Activated B cell treated with CpG ODN at 0.5 μM for 24 hours (primary cell): ENCODE measurements at places on chromosomes 2 and 18. TPM values are rescaled to one million over a fixed set of nuclear protein-coding genes. Genes with fewer than 3 reads are reported as not detected.

DNA sequence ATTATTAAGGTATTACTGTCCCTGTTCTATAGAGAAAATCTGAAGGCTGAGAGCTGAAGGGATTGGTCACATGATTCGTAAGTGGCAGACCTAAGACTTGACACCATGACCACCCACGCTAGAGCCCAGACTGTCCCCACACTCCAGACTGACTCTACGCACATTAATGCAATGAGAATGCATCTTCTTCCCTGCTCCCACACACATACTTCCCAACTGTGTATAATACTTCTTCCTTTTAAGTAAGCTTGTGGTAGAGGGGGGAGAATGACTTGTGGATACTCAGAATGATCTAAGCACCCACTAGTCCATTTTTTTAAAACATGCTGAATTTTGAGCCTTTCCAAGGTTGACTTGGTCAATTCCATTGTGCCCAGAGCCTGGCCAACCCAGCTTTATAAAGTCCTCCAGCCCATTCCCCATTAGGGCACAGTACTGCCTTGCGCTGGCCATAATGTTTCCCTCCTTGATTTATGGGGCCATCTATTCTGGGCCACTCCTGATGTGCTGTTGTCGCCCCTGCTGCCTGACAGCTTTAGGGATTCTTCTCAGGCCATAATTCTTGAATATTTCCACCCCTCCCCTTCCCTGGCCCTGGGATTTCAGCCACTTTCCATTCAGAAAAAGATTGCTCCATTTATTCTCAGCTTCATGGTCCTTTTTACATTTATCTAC lies 28.7 kb downstream of the ALK start:
- no peak overlapping the region for H3K4me3 ChIP-seq
- H3K27ac ChIP-seq = no peak overlapping the region
- peaks cover 23% of the 10 kb centered on the region for H3K27me3 ChIP-seq

- H3K36me3 ChIP-seq = peaks cover 6% of the 10 kb centered on the region
- peak within 1 kb of the TSS; percentile 88 for H3K4me3 ChIP-seq
- H3K4me1 ChIP-seq = peaks cover 29% of the 10 kb centered on the region
- peak; percentile 35 for DNase-seq
- peak within 1 kb of the TSS; percentile 80 for H3K27ac ChIP-seq
- H3K27me3 ChIP-seq = peaks cover 31% of the 10 kb centered on the region
These were observed at the start of gene ACVR2A for GRCh38 chr2:147844697-147845410. Gene ACVR2A (plus strand): TSS chr2:147845029. CDS start chr2:147845153, 124 bp downstream.

DNA sequence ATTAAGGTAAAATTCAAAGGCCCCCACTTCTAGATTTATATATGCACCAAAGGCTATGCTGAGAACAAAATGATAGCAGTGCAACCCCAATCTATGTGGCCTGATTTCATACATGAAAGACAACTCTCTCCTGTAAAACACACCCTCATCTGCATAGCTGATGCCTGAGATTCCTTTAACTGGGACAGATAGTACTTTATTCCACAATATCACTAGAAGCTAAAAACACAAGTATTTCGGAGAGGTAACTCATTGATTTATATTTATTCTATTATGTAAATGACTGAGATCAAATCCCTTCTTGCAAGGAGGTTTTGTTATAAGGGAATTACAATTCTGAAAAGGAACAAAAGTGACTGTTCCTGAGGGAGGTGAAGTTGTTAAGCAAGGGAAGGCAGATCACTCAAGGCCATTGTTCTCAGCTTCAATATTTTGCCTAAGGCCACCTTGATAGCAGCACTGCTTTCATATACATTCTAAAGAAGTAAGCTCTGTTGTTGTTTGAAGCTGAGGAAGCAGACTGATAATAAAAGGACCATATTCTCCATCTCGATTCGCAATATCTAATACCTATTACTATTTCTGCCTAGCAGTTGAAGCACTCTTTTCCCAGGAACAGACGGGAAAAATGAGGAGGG lies 471.0 kb upstream of the CDH7 start:
- no peaks in the 10 kb centered on the region for H3K4me1 ChIP-seq
- H3K4me3 ChIP-seq = no peak overlapping the region
- no peak for DNase-seq

ITPRIPL1 gene
- 2.7 and 4.4 TPM in 2 replicates for total RNA-seq

DNA sequence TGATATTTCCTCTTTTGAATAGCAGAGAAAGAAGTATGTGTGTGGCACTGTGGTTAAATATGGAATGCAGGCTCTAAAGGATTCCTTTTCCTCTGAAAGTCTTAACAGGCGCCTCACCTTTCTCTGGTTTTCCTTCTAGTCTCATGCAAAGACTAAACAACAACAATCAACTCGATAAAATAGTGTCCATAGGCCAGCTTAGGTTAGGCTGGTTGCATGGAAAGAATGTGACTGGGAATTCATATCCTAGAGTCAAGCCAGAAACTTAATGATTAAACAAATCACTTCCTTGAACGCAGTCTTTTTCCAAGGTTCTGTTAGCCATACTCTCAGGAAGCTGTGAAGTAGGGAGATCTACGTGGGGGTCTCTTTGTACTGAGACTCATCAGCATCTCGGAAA lies 800.8 kb upstream of the ID2 start:
- DNase-seq = no peak
- H3K36me3 ChIP-seq = no peaks in the 10 kb centered on the region
- H3K27me3 ChIP-seq = peaks cover 9% of the 10 kb centered on the region
- no peak overlapping the region for H3K27ac ChIP-seq

DNA sequence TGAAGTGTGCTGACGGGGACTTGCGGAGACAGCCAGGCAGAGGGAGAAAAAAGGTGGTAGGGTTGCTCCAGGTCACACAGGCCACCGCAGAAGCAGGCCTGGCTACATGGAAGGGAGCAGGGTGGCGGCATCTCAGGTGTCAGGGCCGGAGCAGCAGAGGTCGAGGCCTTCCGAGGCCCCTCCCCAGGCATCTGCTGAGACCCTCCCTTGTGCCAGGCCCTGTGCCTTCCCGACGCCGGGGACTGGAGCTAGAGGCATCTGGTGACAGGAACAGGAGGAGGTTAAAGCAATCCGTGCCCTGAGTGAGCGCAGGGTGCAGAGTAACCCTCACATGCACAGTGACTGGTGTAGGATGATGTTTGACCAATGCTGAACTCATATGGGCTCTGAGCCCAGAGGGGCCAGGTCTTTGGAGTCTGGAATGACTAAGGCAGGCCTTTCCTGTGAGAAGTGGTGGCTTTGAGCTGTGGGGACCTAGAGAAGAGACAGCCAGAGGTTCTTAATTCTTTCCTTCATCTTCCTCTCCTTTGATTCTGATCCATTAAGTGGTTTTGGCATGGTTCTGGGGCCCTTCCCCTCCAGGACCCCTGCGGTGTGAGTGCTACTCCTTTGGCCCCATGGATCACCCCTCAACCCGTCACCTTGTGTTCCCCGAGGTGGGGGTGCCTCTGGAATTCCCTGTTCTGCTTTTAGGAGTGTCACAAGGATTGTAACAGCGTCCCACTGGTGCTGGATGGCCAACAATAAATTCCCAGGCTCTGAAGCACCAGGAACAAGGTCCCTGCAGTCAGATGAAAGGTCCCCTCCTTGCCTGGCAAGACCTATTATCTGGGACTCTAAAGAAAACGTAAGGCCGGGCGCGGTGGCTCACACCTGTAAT lies 72.1 kb downstream of the KLHL29 start:
- no peak overlapping the region for H3K27ac ChIP-seq
- peaks cover 11% of the 10 kb centered on the region for H3K4me1 ChIP-seq
- peaks cover 3% of the 10 kb centered on the region for H3K27me3 ChIP-seq
- no peaks in the 10 kb centered on the region for H3K36me3 ChIP-seq
- DNase-seq = no peak
- H3K4me3 ChIP-seq = no peak overlapping the region

DNA sequence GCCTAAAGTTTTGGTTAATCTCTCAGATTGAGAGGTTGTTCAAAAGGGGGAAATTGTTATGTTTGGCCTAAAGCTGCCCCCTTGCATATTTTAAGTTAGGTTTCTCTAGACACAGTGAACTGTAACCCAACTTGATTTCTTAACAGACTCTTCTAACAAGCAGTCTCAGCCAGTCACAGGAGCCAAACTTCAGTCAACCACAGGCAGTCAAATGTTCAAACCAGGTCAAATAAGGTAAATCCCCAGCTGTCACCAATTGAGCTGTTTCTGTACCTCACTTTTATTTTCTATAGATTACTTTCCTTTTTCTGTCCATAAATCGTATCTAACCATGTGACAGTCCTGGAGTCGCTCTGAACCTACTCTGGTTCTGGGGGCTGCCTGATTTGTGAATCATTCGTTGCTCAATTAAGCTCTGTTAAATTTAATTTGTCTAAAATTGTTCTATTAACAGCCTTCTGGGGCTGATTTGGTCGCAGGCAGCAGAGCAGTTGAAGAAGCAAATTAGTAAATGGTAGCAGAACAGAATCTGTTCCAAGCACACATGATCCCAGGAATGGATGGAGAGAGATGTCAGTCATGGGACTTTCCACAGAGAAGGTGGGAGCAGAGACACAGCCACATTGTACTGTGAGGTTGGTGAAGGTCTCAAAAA lies 16.4 kb upstream of the NFU1 start:
- no peak overlapping the region for H3K4me3 ChIP-seq
- peaks cover 3% of the 10 kb centered on the region for H3K4me1 ChIP-seq
- H3K27me3 ChIP-seq = peaks cover 8% of the 10 kb centered on the region
- H3K27ac ChIP-seq = no peak overlapping the region
- DNase-seq = no peak

ACVR1 gene
- 4.4 and 4.6 TPM in 2 replicates for total RNA-seq

DNA sequence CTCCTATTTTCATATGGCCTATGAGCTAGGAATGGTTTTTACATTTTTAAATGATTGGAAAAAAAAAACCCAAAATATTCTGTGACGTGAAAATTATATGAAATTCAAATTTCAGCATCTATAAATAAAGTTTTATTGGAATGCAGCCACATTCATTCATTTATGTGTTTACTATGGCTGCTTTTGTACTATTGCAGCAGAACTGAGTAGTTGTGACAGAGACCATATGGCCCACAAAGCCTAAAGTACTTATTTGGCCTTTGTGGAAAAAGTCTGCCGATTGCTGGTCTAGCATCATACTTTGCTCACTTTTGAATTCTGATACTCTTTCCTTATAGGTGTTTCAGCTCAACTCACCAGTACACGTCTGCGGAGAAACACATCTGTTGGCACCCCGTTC lies 39.0 kb downstream of the MYO3B start:
- peaks cover 4% of the 10 kb centered on the region for H3K4me1 ChIP-seq
- peaks cover 2% of the 10 kb centered on the region for H3K27me3 ChIP-seq
- DNase-seq = no peak
- no peaks in the 10 kb centered on the region for H3K36me3 ChIP-seq

NBAS gene
- total RNA-seq = 39.1 and 40.1 TPM in 2 replicates

DNA sequence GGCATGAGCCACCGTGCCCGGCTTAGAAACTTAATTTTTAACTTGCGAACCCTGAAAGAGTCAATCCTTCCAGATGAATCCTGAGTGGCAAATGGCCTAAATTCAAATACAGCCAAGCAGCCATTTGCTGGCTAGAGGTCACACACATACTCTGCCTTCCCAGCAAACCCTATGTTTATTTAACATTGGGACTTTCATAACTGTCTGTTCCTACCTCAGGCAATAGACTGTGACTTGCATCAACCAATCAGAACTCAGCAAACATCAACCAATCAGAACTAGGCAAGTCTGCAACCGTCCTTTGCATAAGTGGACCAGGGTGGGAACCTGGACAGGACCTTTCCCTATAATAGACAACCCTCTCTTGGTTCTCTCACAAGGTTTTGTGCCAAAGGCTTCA lies 127.5 kb downstream of the DTNB start:
- H3K27ac ChIP-seq = no peak overlapping the region
- no peak for DNase-seq
- no peaks in the 10 kb centered on the region for H3K27me3 ChIP-seq
- no peaks in the 10 kb centered on the region for H3K4me1 ChIP-seq
- H3K4me3 ChIP-seq = no peak overlapping the region

- no peaks in the 10 kb centered on the region for H3K27me3 ChIP-seq
- peaks cover 26% of the 10 kb centered on the region for H3K4me1 ChIP-seq
- H3K36me3 ChIP-seq = peaks cover 3% of the 10 kb centered on the region
- peak; percentile 55 for DNase-seq
- peak overlapping the region; percentile 88 for H3K4me3 ChIP-seq
These were observed 97.9 kb upstream of the GPR45 start for GRCh38 chr2:105143467-105144151.

GRCh38 chr18:31093880-31094279 lies 8.3 kb downstream of the DSC2 start:
- H3K4me3 ChIP-seq = no peak overlapping the region
- H3K27me3 ChIP-seq = no peaks in the 10 kb centered on the region
- no peak for DNase-seq
- no peaks in the 10 kb centered on the region for H3K4me1 ChIP-seq
- no peaks in the 10 kb centered on the region for H3K36me3 ChIP-seq
- H3K27ac ChIP-seq = no peak overlapping the region

CCDC148 gene
- not detected in 2 replicates for total RNA-seq

CPS1 gene
- 0.20 and 0.75 TPM in 2 replicates for total RNA-seq

FAM161A gene
- 2.5 TPM in 2 replicates for total RNA-seq

ANKRD62 gene
- not detected in 2 replicates for total RNA-seq

CFAP65 gene
- total RNA-seq = not detected in 2 replicates

- H3K4me3 ChIP-seq = no peak overlapping the region
- peaks cover 6% of the 10 kb centered on the region for H3K27me3 ChIP-seq
- H3K36me3 ChIP-seq = no peaks in the 10 kb centered on the region
- DNase-seq = no peak
These were observed 23.4 kb downstream of the CROCC2 start for GRCh38 chr2:240929364-240930095.

DNA sequence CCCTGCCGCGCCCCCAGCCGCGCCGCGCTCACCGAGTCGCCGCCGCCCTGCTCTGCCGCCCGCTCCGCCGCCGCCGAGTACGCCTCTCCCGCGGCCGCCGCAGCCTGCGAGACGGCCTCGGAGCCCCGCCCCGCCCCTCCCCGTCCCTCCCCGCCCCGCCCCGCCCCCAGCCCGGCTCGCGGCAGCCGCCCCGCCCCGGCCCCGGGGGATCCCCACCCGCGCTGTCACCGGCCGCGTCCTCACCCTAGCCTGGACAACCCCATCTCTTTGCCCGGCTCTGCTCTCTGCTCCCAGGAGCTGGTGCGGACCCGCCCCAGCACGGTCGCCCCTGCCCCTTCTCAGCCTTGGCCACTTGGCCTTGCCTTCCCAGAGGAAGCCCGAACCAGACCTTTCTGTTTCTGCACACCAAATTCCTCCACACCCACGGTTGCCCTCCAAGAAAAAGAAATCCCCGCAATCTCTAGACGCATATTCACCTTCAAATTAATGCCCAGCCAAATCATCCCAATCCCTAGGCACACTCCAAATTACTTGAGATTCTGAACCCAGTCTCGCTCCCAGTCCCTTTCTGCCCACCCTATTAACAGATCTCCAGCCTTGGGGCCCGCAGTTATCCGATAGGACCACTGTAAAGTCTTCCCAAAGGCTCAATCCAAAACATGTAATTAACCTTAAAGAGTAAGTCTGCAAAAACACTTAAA lies at the start of gene CYRIA:
Gene CYRIA, minus strand, starts transcription at position 87 of the 701 bp plus-strand sequence. CDS start 77,715 bp downstream, outside the sequence.
- peaks cover 34% of the 10 kb centered on the region for H3K36me3 ChIP-seq
- H3K4me1 ChIP-seq = peaks cover 58% of the 10 kb centered on the region
- peak; percentile 70 for DNase-seq
- peak within 1 kb of the TSS; percentile 97 for H3K4me3 ChIP-seq

LOXL3 gene
- total RNA-seq = 1.4 and 2.3 TPM in 2 replicates

- H3K27me3 ChIP-seq = no peaks in the 10 kb centered on the region
- H3K27ac ChIP-seq = no peak overlapping the region
- no peak overlapping the region for H3K4me3 ChIP-seq
- no peaks in the 10 kb centered on the region for H3K4me1 ChIP-seq
These were observed 895.9 kb upstream of the DDX18 start for GRCh38 chr2:116918574-116918973.

GULP1 gene
- not detected in 2 replicates for total RNA-seq
